ENCODE measurements at places on chromosomes 12 and 14.

GRCh38 chr12:50103767-50104321 is at the start of gene GPD1:
TSS of gene GPD1 (plus strand) at chr12:50104008. CDS start at chr12:50104051, 43 bp downstream.
- DNase-seq = peak; percentile 38

DNA sequence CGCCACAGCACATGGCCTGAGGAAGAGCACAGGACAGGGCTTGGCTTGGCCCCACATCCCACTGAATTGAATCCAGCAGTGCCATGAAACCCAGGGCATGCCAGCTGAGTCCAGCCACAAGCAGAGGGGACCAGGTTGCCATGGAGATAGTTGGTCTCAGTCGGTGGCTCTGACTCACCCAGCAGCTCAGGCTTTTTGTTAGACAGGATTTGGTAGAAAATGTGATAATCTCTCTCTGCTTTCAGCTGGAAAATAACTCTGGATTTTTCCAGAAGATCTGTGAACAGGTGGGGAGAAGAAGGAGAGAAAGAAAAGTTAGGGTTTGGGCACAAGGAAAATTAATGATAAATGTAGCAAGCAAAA is 4.8 kb downstream of the MYH7 start:
- peak; percentile 55 for DNase-seq

DNA sequence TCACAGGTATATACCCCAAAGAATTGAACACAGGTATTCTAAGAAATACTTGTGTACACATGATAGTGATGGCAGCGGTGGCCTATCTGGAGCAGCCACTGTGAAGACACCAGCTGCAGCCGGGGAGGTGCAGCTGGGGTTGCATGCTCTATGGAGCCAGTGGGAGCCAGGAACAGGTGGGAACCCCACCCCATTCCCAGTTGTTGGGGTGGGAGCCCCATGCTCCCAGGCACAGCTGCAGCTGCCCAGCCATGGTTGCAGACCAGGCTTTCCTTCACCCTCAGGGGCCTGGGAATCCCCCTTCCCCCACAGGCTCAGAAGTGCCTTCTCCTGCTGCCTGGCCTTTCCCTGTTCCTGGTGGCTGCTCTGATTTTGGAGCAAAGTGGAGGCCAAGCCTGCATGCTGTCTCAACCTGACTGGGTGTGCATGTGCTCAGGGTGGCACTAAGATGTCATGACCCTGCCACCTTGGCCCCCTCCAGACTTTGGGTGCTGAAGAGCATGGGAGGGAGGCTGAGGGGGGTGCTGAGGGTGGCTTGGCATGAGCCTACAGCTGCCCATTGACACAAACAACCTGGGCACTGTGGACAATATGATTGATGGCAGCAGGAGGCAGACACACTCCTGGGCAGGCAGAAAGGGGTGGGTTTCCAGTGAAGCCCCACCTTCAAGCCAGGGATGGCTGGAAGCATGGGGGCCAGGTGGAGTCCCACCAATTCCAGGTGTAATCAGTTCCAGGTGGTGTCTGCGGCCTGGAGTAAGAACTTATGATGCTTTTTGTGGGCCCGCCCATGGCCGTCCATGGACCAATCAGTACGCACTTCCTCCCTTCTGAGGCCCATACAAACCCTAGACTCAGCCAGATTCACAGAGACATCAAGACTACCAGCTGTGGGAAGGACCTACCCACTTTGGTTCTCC is 234.7 kb downstream of the ADGRD1 start:
- DNase-seq = no peak

DNA sequence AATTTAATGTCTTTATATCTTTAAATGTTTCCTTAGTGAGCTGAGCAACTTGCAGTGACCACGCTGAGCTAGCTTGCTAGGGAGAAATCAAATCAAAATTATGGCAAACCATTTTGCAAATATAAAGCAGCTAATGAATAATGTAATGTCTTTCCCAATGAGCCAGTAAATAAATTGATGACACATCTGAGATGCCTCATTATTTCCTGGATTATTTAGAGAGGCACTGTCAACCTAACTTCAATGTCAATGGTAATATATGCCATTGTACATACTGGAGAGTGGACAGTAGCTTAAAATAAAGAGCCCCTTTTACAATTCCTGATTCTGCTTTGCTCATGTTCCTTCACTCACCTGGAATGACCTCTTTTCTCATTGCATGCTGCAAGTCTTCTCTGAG is 182.6 kb downstream of the PHLDA1 start:
- DNase-seq = no peak

GRCh38 chr12:116244001-116244400 is 33.5 kb downstream of the MED13L start:
- DNase-seq = no peak

DNA sequence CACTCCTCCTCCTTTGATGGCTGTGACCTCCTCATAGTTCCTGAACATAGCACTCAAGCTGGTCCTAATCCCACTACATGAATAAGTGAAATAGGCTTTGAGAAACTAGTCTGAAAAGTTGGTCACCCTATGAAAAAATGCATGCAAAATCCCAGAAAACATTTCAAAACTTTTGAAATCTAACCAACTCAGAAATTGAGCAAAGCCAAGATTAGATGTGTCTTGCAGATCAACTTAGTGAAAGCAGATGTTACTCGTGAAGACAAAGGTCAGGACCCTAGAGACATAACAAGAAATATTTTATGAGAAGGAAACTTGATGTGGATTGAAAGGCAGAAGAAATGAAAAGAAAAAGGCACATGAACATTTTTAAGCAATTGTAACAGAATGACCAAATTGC is 63.3 kb downstream of the TSHR start:
- no peak for DNase-seq

GRCh38 chr12:66603461-66603860 is 75.4 kb downstream of the GRIP1 start:
- no peak for DNase-seq

DNA sequence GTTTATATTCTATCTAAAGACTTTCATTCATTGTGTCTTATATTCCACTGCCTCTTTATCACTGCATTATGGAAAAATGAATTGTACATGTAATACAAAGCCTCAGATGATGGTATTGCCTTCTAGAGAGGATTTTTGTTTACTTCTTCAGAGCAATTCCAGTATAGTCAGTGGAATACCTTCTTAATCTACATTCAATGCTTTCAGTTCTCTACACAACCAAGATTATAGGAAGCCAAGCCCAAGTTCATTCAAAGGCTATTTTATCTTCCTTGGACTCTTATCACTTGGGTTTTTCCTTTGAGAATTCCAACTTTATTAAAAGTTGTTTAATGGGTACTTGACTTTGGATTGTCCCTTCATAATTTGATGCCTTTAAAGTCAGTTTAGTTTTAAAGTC is 1971.0 kb upstream of the FLRT2 start:
- DNase-seq = no peak

DNA sequence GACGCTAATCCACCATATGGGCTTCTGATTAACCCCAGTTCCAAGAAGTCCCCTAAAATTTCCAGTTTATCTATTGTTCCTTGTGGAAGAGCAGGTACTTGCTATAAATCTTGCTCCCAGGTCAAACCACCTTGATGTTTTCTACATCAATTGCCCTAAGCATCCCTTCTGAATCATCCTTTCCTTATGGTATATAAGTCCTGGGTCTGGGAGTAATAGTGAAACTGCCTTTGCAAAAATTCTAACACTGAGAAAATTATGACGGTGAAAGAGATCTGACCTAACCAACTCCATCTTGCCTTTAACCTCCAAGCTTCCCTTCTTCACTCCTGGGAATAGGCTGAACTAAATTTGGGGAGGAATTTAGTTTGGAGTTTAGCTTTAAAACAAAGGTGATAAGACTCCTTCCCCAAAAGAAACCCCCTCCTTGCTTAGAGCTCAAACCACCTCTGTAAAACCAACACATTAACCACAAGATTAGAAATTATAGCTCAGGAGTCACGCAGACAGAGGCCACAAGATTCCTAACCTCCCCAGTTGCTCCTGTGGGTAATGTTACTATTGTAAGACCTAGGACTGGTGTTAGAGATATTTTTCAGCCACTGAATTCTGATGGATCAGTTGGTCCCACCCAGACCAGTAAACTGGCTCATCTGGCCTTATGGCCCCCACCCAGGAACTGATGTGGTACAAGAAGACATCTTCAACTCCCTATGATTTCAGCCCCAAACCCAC is 33.8 kb upstream of the DTX1 start:
- DNase-seq = no peak
